ENCODE measurements at places on chromosomes 11 and 22.

GRCh38 chr11:75907906-75908527 lies 93.0 kb downstream of the UVRAG start:
- DNase-seq = no peak

GRCh38 chr22:27809226-27809603 lies 7.7 kb upstream of the MN1 start:
- no peak for DNase-seq

GRCh38 chr11:1262172-1263006 lies 39.5 kb downstream of the MUC5B start:
- DNase-seq = peak; percentile 48

GRCh38 chr22:23847991-23848864 lies 9.4 kb upstream of the DERL3 start:
- no peak for DNase-seq

GRCh38 chr22:18156878-18157713 lies 7.1 kb downstream of the USP18 start:
- no peak for DNase-seq

DNA sequence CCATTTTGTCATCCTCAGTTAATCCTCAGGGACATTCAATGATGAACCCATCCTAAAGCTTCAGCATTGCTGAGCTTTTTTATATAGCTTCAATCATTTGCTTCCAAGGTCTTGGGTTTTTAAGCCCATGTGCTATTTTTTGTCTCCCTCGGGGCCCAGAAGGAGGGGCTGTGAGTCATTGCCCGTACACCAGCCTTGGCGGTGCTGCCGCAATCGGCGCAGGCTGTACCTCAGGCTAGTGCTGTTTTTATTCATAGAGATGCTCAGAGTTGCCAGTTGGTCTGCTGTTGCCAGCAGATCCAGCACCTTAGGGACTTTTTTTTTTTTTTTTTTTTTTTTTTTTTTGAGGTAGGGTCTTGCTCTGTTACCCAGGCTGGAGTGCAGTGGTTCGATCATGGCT lies 35.5 kb downstream of the ACO2 start:
- DNase-seq = no peak

DNA sequence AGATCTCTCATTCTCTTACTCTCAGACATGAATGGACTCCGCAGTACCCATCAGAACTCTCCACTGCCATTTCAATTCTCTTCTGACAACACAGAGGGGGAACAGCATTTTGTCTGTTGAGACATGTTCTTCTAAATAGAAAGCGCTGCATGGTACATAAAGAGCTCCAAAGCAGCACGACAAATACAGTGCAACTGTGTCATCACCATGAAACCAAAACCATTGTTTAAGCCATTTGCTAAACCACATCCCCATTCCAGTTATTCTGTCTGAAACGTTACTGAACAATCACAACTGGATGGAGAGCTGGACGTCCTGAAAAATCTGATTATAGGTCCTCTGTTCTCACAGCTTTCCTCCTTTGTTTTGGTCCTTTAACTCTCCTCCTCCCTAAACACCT lies 17.9 kb upstream of the TENM4 start:
- no peak for DNase-seq

- DNase-seq = no peak
Measured at GRCh38 chr22:37016134-37016910, 2.9 kb downstream of the TST start.

- no peak for DNase-seq
Measured at GRCh38 chr22:30561402-30562189, 12.9 kb downstream of the GAL3ST1 start.

DNA sequence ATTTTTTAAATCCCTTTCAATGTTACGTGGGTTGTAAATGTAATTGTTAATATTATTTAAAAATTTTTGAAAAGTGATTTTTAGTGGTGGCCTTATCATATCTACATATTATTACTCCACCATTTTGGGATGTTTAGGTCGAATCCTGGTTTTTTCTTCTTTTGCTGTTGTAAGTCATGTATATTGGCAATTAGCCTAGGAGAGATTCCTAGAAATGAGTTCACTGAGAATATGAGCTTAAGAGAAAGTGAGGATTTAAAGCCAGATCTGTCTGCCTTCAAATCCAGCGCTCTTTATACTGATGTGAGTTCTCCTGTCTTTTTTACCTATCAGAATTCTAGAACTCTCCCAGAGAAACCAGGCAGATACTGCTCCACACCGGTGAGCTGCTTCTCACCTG lies 56.1 kb downstream of the PTPRJ start:
- no peak for DNase-seq

GRCh38 chr11:62081378-62082291 lies 42.2 kb upstream of the INCENP start:
- DNase-seq = no peak

GRCh38 chr22:47400701-47401591 lies 638.5 kb downstream of the TBC1D22A start:
- DNase-seq = no peak

DNA sequence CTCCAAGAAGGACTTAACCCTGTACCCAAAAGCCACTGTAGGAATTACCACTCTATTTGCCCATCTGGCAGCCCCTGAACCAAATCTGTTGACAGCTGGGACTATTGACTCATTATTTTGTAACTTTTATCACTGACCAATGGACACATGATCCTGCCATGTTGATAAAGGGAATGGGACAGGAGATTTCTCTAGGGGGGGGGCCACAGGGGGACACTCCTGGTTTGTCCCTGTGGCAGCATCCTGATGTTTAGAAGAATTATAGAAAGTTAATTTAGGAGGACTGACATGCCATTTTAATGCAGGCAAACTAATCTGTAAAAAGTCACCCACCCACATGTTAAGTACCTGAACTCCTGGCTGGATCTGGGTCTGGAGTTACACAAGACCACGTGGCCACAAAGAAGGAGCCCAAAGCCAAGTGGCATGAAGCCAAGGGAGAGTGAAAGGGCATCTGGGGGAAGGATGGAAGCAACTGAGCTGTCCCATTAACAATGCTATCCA lies 558.1 kb downstream of the ETS1 start:
- DNase-seq = no peak

DNA sequence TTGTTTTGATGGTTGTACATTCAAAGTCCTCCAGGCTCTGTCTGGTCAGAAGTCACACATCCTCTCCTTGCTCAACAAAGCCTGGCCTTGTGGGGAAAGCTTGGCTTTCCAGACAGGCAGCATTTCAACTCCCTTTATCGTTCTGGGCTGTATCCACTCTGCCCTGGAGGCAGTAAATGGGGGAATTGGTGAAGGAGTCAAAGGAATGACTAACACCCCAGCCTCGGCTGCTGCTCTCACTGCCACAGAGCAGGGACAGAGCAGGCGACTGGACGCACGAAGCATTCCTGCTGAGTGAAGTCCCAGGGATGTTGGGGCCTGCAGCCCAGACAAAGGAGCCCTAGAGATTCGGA lies 52.8 kb downstream of the WNT11 start:
- DNase-seq = no peak

DNA sequence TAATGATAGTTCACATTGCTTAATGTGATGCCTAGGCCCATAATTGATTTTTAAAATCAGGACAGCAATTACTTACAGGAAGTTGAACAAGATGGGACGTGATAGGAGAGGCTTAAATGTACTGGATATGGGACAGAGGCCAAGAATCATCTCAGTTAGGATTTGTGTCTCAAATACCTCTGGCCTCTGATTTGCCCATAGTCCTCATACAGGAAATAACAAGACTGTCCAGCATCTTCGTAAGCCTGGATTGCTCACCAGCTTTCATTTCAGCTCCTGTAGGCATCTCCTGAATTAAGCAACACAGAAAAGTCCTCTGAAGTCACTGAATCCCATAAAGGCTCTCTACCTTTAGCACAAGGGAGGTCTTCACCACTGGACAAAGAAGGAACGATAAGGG lies at the start of gene MRGPRX3:
Gene MRGPRX3 (plus strand): TSS at position 231 of the 400 bp plus-strand sequence. CDS start 4,632 bp downstream, outside the sequence.
- DNase-seq = no peak

DNA sequence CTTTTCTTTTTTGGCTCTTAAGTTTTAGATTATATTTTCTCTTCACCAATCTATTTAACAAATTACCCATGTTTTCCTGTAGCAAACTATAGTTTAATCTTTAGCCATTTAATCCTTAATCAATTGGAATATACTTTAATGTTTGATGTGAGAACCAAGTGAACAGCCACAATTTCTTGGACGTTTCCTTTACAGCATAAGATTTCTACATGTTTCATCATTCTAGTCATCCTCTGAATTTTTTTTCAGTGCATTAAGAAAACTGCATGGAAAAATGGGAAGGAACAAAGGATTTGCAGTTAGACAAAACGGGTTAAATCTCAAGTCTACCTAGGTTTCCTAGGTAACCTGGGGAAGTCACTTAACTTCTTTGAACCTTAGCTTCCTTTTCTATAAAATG lies 507.1 kb upstream of the CCDC90B start:
- DNase-seq = no peak

DNA sequence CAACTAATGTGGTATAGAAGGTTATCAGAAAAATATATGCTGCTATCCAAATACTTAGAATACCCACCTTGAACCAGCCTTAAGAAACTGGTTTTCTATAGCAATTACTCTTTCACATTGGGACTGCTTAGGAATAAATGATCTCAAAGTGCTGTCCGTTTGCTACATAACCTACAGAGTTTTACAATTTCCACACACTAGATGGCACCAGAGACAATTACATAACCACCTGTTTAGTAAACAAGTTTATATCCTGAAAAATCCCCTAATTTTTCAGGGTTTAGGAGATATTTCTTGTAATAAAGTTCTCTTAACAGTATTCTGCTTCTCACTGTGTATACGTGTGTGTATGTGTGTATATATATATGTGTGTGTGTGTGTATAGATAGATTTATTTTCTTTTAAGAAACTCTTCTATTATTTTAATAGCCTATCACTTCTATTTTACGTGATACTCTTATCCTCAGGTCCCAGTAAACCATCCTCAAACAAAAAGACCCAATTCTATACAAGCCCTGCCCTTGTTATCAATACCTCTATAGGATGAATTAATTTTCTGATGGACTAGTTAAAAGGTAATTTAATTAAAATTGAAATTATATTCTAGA lies 6.7 kb upstream of the OR5I1 start:
- DNase-seq = no peak

DNA sequence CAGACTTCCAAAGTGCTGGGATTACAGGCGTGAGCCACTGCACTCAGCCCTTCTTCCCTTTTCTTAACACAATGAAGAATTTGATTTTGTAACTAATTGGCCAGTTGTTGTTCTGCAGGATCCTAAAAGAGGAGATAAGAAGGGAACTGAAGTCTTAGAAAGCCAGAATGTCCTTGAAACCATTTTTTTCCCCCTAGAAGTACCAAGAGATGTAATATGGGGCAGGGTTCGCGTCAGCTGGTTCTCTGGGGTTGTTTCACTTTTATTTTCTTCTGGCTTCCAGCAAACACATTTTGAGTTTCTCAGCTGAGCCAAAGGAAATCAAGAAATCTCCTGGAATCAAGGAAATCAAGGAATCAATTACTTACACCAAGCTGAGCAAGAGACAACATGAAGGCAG lies 7.6 kb upstream of the NUCB2 start:
- DNase-seq = no peak

GRCh38 chr22:41933411-41934177 lies 7.0 kb upstream of the TNFRSF13C start:
- no peak for DNase-seq

- no peak for DNase-seq
Measured at GRCh38 chr22:47543447-47543846, 781.0 kb downstream of the TBC1D22A start.
